ENCODE measurements at places on chromosomes 5 and 9.

GRCh38 chr5:143154510-143155370, 248.7 kb downstream of the NR3C1 start:
- no peak for DNase-seq

DNA sequence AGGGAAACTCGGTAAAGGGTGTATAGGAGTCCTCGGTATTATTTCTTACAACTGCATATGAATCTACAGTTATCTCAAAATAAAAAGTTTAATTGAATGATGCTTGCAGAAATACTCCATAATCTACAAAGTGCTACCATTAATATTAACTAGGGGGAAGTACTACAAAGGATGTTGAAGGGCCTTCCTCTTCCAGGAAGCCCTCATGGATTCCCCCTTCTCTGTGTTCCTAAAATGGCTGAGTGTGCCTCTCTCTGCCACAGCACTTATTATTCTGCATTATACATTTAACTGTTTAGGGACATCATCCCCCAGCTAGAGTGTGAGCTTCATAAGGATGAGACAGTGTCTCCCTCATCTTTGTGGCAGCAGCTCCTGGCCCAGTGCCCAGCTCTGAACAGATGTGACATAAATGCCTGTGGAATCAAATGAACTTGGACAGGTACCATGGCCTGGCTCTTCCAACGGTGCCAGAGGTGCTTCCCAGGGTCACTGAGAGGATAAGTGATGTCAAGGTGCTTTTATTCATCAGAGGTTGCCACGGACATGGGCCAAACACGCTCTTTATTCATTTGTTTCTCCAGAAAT, 99.5 kb downstream of the PAX5 start:
- DNase-seq = no peak

- no peak for DNase-seq
Observed at GRCh38 chr9:98226516-98226915, 28.9 kb downstream of the TBC1D2 start.

DNA sequence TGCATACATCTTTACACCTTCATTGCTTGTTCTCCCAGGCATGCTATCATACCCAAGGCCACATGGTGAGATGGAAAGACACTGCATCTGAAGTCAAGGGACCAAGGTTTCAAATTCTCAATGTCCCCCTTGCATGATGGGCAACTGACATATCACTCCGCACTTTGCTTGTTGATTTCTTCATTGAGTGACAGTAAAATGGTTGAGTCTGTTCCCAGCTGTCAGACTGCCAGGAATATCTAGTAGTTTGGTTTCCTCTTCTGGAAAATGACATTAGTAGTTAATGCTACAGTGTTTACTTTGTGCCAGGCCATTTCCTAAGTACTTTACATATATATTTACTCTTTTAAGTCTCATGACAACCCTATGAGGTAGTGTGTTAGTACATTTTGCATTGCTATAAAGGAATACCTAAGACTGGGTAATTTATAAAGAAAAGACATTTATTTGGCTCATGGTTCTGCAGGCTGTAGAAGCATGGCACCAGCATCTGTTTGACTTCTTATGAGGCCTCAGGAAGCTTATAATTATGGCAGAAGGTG, 114.4 kb downstream of the PCSK1 start:
- peak; percentile 27 for DNase-seq

DNA sequence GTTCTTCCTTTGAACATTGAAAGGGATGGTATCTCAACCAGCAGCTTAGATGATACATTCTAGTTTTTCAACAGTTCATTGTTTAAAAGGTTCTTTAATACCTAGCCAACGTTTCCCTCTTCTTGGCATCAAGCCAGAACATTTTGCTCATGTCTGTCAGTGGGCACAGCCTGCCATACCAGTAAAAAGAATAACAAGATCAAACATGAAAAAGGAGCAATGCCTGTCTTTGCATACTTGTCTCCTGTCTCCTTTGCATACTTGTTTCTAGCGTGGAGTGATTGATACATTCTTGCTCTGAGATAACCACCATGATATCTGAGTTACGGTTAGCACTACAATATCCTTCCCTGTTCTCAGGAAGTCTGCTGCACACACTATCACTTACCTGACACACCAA, 248.6 kb upstream of the DAPK1 start:
- peak; percentile 49 for DNase-seq

DNA sequence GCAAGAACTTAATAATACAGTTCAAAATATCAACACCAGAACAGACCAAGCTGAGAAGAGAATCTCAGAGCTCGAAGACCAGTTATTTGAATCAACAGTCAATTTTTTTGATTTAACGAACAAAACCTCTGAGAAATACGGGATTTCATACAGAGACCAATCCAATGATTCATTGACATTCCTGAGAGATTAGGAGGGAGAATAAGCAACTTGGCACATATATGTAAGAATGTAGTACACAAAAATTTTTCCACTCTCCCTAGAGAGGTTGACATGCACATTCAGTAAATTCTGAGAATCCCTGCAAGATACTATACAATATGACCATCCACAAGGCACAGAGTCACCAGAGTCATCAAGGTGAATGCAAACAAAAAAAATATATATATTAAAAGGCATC, 1577.3 kb upstream of the C9orf72 start:
- no peak for DNase-seq

DNA sequence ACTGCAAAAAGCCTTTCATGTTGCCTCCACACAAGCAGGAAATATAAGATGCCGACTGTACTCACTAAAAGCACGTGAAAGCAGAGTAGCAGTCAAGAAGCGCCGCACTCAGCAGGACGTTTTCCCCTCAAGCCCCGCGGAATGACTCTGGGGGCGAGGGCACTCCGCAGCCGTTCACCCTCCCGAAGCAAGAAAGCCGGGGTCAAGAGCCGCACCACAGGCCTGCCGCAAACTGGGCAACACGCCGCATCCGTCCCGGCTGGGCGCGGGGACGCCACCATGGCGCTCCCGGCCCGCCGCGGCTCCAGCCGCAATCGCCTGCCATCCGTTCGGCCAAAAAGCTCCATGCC, 364 bp downstream of the RPS6 start:
- DNase-seq = no peak

- no peak for DNase-seq
Observed at GRCh38 chr5:176878463-176878862, 20.7 kb downstream of the HK3 start.

DNA sequence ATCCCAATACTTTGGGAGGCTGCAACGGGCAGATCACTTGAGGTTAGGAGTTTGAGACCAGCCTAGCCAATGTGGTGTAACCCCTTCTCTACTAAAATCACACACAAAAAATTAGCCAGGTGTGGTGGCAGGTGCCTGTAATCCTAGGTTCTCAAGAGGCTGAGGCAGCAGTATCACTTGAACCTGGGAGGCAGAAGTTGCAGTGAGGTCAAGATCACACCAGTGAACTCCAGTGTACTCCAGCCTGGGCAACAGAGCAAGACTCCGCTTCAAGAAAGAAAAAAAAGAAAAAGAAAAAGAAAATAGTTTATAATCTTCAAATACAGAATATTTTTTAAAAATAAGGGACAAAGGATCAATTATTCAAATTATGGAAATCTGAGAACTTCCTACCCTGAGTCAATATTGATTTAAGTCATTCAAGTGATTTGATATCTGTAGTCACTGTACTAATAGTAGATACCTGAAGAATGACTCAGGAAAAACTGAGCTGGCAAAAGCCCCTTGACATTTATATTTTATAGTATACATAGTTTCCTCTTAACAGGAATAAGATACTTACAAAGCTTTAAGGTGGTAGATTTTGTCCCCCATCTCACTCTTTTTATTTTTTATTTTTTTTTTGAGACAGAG, 61.8 kb downstream of the PTBP3 start:
- no peak for DNase-seq

- peak; percentile 1 for DNase-seq
Observed at GRCh38 chr5:24788829-24789514, 144.2 kb upstream of the CDH10 start.

DNA sequence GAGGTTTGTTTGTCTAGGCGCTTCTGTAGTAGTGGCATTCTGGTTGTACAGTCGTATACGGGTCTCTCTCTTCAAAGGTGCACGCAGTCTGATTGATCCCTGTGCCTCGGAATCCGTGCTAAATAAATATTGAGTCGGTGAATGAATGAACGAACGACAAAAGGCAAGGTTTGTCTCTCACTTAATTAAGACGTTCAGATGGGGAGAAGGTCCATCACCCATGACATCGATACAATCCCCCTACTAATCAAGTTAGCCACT, 500 bp upstream of the CREBRF start:
- DNase-seq = no peak

DNA sequence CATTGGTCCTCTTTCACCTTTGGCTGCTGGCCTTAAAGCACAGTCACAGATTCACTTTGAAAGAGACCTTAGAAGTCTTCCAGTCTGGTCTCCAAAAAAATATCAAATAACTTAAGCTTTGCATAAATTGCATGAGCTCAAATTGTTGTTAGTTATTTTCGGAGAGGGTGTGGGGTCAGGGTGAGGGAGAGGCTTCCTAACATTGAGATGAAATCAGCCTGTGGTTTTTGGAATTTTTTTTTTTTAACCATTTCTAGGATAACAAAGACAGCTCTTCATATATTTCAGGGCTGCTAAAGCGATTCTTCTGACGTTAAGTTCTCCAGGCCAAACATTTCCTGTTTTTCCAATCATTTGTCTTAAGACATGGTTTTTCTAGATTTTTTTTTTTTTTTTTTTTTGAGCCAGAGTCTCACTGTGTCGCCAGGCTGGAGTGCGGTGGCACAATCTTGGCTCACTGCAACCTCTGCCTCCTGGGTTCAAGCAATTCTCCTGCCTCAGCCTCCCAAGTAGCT, 4.5 kb downstream of the OCLN start:
- DNase-seq = no peak

DNA sequence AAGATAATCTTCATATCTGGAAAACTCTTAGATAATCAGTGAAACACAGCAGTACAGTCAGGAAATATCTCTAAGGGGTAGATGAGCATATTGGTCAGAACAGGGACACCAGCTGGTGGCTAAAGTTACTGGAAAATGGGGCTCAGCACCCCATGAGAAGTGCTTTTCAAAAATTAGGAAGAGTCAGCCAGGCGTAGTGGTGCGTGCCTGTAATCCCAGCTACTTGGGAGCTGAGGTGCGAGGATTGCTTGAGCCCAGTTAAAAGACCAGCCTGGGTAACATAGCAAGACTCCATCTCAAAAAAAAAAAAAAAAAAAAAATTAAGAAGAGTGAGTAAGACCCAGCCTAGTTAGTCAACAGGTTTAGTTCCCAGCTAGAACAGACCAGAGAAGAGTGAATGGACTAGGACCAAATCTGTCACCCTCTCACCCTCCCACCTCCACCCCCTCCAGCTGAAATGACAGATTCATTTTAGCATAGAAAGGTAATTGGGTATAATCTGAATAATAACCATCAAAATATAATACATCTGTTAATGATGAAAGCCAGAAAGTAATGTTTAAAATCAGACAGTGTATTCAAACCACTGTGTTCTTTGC, 120.9 kb downstream of the CDC42SE2 start:
- DNase-seq = no peak

- no peak for DNase-seq
Observed at GRCh38 chr5:13930541-13931171, 13.8 kb downstream of the DNAH5 start.

- DNase-seq = no peak
Observed at GRCh38 chr5:10786835-10787234, 25.8 kb upstream of the DAP start.

GRCh38 chr5:5628866-5629606, 206.6 kb downstream of the ICE1 start:
- DNase-seq = no peak

DNA sequence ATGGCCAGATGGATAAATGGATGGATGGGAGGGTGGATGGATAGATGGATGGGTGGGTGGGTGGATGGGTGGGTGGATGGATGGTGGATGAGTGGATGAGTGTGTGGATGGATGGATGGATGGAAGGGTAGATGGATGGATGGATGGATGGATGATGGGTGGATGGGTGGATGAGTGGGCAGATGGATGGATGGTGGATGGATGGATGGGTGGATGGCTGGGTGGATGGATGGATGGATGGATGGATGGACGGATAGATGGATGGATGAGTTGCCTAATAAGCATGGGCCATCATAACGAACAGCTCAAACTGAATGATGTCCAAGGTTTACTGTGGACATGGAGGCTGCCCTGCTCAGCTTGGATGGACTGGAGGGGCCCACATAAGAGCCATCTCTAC, 89.8 kb upstream of the SMIM23 start:
- no peak for DNase-seq

- no peak for DNase-seq
Observed at GRCh38 chr9:18467696-18468095, 6.3 kb upstream of the ADAMTSL1 start.

DNA sequence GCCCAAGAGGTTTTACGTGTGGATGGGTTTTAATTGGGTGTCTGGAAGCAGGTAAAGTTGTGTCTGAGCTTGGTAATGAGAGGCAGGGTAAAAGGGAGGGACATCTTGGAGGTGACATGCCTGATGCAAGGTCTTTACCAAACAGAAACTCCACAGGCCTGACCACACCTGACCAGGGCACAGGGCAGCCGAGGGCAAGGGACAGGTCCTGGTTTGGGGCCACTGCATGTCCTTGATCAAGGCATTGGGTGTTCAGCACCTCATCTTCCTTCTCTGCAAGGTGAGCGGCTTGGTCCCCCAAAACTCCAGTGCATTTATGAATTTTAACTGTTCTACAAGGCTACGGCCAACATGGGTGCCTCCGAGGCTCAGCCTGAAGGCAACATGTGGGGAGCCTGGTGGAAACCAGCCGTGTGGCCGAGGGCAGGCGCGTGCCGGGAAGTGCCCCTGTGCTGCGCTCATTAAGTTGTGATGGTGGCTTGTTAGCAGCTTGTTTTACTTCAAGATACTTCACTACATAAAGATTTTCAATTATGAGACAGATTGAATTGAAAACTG, 30.7 kb upstream of the LPCAT1 start:
- DNase-seq = no peak

DNA sequence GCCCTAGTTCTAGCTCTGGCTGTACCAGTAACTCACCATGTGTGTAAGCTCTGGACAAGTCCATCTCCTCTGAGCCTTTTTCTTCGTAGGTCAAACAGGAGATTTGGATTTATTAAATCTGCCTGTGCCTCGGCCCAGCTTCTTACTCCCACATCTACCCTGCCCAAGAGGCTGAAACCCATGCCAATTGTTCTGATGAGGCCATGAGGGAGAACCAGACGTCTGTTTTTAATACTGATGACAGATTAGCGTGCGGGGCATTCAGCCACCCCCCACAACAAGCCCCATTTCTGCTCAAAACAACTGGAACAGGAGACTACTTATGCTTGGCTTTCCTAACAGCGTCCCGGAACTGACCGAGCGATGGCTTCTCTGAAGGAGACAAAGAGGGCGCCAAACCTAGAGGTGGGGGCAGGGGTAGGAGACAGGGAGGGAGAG, 81.2 kb upstream of the TRIM32 start:
- peak; percentile 25 for DNase-seq

- peak; percentile 12 for DNase-seq
Observed at GRCh38 chr5:100479079-100479688, 56.0 kb upstream of the FAM174A start.

GRCh38 chr9:135079676-135080075, 7.8 kb upstream of the OLFM1 start:
- DNase-seq = no peak

DNA sequence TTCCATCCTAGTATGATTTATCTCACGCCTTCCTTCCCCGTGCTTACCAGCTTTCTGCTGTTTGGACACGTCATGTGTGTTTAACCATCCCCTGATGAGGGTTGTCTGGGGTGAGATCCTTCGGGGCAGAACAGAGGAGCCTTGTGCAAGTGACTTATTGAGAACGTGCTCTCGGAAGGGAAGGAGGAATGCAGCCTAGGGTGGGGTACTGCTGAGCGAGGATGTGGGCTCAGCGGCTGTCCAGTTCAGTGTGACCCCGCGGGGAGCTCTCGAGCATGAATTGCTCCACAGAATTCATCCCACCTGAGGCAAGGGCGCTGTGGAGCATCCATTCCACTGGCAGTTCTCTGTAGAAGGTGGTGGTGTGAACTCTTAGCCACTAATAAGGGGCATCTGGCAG, 4.0 kb downstream of the MYOZ3 start:
- DNase-seq = no peak

Data from tongue (tissue), 3 donors.